Activated CD8-positive, alpha-beta memory T cell treated with anti-CD3 and anti-CD28 coated beads for 4 hours (primary cell): ENCODE measurements at places on chromosomes 3 and 15.

- DNase-seq, result no peak
These were observed 5.8 kb downstream of the C3orf20 start for GRCh38 chr3:14680716-14681115.

DNA sequence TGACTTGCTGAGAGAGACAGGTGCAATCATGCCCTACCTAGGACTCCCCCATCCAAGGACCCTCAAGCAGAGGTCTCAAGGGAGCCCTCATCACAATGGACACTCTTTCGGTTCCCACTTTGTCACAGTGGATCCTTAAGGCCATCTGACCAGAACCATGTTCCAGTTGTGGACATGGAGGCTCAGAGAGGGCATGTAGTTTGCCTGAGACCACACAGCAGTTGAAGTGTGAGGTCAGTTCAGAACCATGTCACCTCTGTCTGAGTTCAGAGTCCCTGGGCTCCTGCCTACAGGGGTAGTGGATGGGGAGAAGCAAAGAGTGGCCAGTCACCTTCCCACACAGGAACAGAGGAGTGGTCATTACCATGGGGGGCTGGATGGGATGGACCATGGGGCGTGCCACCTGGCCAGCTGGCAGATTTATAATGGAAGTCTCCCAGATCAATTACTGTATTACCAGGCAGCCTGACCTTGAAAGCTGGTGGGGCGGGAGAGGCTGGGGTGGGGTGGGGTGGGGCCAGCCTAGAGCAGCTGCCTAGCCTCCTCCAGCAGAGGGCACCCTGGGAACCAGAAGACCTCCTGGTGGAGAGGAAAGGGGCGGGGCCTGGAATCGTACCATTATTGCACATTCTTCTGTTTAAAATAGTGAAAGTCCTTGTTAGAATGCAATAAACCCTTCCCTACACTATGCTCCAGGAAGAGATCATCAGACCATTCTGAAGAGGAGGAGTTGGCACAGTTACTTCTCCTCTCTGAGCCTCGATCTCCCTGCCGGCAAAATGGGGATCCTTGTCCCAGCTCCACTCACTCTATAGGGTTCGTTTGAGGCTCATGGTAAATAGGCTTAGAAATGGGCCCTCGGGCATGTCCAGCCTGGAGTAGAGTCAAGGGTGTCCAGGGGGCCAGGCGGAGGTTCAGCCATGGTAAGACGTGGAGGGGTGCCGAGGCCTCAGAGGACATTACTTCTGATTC is 26.9 kb upstream of the LINGO1 start:
- no peak for DNase-seq

- DNase-seq, result no peak
These were observed 32.7 kb downstream of the ARL14 start for GRCh38 chr3:160709477-160710182.

DNA sequence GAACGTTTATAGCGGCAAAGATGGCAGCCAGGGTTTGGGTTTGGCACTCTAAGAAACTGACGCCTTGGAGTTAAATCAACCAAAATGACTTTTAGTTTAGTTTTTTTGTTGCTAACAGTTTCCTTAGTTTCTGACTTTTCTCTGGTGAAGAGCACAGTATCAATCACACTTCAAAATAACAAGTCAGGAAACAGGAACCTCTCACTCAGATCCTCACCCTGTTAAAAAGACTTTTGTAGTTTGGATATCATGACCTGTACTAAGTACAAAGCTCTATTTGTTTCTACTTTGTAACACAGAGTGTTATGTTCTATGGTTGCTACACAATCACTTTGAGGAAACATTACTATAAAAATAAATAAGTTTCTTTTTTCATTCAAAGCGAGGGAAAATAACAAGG is 51.1 kb downstream of the ATP10A start:
- no peak for DNase-seq
